ENCODE measurements at places on chromosomes 12 and 14.

GRCh38 chr12:76033081-76034011 is 1.8 kb upstream of the PHLDA1 start:
- no peak for DNase-seq

GRCh38 chr12:65758401-65758800 is 65.9 kb upstream of the HMGA2 start:
- DNase-seq = no peak

DNA sequence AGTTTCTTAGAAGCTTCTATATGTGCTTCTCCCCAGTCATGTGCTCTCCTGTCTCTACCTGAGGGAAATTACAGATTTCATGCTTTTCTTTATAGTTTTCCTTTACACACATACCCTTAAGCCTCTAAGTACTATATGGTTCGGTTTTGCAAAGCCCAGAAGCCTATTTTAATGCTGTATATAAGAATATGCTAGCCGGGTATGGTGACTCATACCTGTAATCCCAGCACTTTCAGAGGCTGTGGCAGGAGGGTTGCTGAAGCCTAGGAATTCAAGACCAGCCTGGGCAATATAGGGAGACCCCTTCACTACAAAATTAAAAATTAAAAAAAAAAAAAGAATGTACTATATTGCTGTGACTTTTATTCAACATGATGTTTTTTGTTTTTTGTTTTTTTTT is 15.4 kb downstream of the DGLUCY start:
- no peak for DNase-seq

DNA sequence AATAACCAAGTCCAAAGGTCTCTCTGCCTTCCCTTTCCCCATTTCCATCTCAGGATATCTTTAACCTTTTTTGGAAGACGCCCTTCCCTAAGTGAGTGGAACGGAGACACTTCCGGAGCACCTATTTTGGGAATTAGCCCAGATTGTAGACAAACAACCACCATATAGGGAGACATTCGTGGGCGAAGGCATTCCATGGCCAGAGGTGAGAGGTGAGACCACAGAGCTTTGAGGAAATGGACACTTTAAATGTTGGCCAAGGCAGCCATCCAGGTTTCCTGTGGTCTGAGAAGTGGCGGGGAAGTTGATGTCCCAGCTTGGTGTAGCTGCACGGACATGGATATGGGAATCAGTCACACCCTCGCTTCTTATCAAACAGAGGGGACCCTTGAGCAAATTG is 69.4 kb upstream of the BDKRB2 start:
- DNase-seq = no peak

DNA sequence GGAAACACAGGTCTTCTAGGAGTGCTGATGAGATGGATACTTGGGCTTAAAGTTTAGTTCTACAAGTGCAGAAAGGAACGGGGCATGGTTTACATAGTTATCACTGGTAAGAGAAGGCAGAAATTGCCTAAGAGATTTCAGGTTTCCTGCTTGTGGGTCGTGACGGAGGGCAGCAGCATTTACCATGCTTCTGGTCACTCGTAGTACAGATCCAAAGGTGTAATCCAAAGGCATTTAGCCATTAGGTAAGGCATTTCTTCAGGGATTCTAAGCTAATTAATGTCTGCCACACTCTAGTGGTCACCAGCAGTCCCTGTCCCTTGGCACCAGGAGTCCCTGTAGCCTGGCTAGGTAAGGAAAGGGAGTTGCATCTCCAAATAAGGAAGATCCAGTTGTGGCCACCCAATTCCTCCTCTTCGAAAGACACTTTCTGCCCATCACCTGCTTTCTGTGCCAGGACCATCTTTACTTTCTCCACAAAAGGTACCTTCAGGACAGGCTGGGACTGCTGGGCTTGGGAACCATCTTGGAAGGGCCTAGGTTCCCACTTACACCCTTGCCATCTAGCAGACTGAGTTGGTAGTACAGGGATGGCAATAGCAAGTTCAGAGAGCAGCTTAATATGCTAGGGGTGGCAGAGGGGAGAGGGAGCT is 1.5 kb downstream of the GSTZ1 start:
- no peak for DNase-seq

DNA sequence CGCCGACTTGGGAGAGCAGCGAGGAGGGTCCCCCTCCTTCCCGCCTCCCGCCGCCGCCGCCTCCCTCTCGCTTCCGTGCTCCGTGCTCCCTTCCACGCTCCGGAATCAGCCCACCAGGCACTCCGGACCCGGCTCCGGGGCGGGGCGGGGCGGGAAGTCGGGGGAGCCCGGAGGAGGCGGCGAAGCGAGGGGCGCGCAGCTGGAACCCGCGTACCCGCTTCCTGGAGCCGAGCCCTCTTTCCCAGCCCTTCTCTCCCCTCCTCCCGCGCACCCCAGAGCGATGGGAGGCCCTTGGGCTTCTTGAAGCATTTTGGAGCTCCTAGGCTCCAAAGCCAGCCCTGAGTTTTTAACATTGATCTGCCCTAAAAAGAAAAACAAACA is at the start of gene SYNDIG1L:
SYNDIG1L (minus strand) TSS at position 9 of the 381 bp plus-strand sequence. CDS start 16,466 bp downstream, outside the sequence.
- DNase-seq = no peak

Data from activated T-cell treated with anti-CD3 and anti-CD28 coated beads for 1 hour (primary cell).